NCI-H2029 treated with DMSO at 0.1 percent for 48 hours (cell line): ENCODE measurements at places on chromosomes 16 and 17.

DNA sequence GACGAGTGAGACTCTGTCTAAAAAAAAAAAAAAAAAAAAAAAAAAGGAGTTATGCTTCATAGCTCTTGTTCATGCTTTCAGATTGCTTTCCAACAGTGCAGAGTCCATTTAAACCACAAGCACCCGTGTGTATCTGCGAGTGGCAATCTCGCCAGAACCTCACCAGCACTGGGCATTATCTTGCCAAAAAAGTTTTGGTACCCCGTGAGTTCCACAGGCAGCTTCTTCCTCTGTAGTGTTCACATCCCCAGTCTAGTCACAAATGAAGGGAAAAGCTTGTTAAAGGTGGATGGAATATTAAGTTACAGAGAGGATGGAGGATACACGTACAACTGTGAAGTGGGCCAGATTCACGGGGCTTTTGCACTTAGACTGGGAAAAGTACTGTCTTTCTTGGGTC lies 33.5 kb downstream of the WSB1 start:
- no peak for DNase-seq

- no peak for DNase-seq
Measured at GRCh38 chr16:15482068-15482747, 47.8 kb downstream of the BMERB1 start.

- no peak for DNase-seq
Measured at GRCh38 chr16:85898521-85899442, at the start of gene IRF8. IRF8 (plus strand) TSS chr16:85899162; CDS start chr16:85903016, 3,854 bp downstream.

- no peak for DNase-seq
Measured at GRCh38 chr16:8589057-8589899, 1.0 kb downstream of the TMEM114 start.

DNA sequence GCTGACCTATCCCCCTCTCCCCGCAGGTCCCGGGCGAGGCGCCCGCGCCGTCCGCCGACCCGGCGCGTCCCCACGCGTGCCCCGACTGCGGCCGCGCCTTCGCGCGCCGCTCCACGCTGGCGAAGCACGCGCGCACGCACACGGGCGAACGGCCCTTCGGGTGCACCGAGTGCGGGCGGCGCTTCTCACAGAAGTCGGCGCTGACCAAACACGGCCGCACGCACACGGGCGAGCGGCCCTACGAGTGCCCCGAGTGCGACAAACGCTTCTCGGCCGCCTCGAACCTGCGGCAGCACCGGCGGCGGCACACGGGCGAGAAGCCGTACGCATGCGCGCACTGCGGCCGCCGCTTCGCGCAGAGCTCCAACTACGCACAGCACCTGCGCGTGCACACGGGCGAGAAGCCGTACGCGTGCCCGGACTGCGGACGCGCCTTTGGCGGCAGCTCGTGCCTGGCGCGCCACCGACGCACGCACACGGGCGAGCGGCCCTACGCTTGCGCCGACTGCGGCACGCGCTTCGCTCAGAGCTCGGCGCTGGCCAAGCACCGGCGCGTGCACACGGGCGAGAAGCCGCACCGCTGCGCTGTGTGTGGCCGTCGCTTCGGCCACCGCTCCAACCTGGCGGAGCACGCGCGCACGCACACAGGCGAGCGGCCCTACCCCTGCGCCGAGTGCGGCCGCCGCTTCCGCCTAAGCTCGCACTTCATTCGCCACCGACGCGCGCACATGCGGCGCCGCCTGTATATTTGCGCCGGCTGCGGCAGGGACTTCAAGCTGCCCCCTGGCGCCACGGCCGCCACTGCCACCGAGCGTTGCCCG lies 10.3 kb downstream of the ZNF771 start:
- DNase-seq: peak; percentile 58

GRCh38 chr17:33115366-33115765 lies 123.7 kb downstream of the SPACA3 start:
- no peak for DNase-seq

GRCh38 chr17:2723505-2723996 lies 12.0 kb upstream of the CLUH start:
- DNase-seq: no peak

- DNase-seq: no peak
Measured at GRCh38 chr16:10625595-10626357, 45.4 kb upstream of the EMP2 start.

DNA sequence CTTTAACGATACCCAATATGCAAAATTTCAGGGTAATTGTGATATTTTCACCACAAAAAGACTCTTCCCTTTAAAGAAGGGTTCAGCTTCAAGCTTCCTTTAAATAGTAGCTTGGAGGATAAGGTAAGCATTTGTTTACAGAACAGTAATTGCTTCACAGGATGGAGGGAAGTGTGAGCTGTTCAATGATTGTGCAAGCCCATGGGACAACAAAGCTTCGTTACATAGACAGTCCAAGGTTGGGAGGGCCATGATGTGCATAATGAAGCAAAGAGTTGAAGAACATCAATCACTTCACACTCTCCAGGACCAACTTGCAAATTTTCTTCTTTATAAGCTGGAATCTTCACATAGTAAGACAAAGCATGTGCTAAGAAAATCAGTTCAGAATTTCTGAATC lies 145.0 kb upstream of the ASIC2 start:
- no peak for DNase-seq

GRCh38 chr17:9824094-9824493 lies 1.6 kb upstream of the GLP2R start:
- no peak for DNase-seq

GRCh38 chr17:44797802-44798201 lies 32.3 kb downstream of the GJC1 start:
- DNase-seq: no peak

GRCh38 chr17:51372345-51373004 lies 112.1 kb downstream of the UTP18 start:
- DNase-seq: no peak

GRCh38 chr17:48751172-48751571 lies 22.6 kb upstream of the HOXB13 start:
- DNase-seq: no peak

- no peak for DNase-seq
Measured at GRCh38 chr17:70629902-70630301, 460.6 kb downstream of the KCNJ2 start.

DNA sequence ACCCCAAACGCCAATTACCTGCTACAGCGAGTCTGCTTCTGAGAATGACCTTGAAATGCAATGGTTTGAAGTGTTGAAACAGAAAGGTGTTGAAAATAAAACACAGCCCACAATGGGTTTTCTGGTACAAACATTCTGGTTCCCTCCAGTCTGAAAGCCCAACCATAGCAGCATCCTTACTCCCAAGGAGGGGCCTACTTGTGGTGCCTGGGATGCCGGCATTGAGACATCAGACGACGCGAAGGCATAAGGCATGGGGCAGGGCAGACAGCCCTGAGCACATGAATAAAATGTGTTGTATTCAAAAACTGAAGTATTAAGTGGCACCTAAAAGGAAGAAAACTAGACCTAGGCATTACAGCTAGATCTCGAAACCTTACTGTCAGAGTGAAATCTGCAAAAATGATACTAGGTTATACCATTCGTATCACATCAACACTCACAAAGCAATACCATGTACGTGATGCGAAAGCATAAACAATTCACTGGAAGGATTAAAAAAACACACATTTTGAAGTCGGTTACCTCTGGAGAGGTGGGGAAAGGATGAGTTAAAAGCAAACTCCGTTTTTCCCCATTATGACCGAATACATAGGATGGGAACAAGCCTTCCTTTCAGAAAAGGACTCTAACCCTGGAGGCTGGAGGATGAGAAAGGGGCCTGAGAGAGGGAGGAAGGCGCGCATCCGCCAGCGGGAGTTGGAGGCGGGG lies 702 bp downstream of the NUDT21 start:
- no peak for DNase-seq

- DNase-seq: no peak
Measured at GRCh38 chr16:85563034-85563433, 50.1 kb upstream of the GSE1 start.

GRCh38 chr16:14215941-14216340 lies 144.8 kb downstream of the MRTFB start:
- no peak for DNase-seq
